ENCODE measurements at places on chromosomes 1 and 21.

GRCh38 chr1:34369701-34370455 is 193.2 kb downstream of the C1orf94 start:
- DNase-seq, result no peak

GRCh38 chr1:168833362-168833761 is 104.4 kb upstream of the DPT start:
- DNase-seq, result no peak

- no peak for DNase-seq
These were observed 171.6 kb upstream of the C1orf174 start for GRCh38 chr1:4071653-4072052.

- DNase-seq, result no peak
These were observed 16.9 kb upstream of the BCAR3 start for GRCh38 chr1:93698329-93699048.

DNA sequence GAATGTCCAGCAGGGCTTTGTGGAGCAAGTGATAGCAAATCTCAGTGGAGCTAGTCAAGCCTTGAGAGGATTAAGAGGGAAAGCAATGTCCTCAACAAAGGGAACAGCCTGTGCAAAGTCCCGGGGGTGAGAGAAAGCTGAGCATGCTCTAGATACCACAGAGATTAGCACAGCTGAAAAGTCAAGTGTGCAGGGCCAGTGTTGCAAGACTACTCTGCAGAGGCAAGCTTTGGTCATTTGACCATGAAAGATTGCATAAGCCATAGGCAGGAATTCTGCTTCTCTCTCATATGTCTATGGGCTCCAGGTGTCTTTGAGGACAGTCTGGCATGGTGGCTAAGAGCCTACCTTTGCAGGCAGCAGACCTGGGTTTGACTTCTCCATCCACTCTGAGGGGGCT is 181.0 kb upstream of the JUN start:
- DNase-seq, result peak; percentile 83

DNA sequence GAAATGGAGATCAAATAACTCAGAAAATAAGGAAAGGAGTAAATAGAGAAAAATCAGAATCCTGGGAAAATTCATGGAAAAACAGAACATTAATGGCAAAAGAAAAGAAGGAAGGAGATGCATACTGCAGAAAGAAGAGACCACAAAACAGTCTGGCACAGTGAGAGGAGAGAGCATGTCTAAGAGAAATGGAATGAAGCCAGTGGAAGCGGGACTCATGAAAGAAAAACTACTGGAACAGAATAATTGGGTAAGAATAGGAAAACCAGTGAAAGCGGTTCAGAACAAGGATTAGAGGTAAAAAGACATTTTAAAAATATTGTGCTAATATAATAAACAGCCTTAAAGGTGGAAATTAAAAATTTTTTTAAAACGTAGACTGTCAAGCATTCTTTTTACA is 93.6 kb upstream of the GREM2 start:
- DNase-seq, result no peak

DNA sequence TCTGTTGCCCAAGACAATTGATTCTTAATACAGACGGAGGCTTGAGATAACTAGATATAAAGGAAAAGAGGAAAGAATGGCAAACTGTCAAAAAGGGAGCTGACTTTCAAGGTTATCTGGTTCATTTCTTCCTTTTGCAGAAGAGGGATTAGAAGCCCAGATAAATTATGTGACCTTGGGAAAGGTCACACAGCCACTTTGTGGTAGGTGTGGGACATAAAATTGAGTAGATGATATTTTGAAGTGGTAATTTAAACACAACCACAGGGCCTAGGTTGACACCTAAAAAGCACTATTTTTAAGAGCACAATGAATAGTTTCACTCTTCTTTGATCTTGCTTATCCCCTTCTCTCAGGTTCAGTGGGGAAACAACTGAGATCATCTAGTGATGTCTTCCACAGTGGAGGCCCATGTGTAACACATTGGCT is 16.9 kb upstream of the KIAA0040 start:
- DNase-seq, result no peak

DNA sequence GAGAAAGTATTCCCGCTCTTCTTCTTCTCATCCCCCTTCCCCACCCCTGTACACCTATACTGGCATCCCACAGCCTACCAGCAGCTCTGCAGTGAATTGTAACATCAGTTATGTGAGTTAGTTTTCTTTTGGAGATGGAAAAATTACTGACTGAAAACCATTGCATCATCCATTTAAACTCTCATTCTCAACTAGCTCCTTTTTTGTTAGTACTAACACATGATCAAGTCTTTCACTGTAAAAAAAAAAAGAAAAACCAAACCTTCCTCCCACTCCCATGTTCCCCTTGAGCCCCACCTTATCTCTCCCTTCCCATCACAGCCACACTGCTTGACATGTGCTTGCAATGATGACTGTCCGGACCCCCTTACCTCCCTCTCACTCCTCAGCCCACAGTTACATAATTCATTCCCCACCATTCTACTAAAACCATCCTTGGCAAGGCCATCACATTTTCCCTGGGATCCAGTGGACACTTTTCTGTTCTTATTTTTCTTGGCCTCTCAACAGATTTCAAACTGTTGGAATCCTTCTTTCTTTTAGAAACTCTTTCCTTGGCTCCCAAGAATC is 23.2 kb upstream of the RAVER2 start:
- no peak for DNase-seq

- peak; percentile 32 for DNase-seq
These were observed 936 bp downstream of the ZBTB21 start for GRCh38 chr21:42009018-42009830.

DNA sequence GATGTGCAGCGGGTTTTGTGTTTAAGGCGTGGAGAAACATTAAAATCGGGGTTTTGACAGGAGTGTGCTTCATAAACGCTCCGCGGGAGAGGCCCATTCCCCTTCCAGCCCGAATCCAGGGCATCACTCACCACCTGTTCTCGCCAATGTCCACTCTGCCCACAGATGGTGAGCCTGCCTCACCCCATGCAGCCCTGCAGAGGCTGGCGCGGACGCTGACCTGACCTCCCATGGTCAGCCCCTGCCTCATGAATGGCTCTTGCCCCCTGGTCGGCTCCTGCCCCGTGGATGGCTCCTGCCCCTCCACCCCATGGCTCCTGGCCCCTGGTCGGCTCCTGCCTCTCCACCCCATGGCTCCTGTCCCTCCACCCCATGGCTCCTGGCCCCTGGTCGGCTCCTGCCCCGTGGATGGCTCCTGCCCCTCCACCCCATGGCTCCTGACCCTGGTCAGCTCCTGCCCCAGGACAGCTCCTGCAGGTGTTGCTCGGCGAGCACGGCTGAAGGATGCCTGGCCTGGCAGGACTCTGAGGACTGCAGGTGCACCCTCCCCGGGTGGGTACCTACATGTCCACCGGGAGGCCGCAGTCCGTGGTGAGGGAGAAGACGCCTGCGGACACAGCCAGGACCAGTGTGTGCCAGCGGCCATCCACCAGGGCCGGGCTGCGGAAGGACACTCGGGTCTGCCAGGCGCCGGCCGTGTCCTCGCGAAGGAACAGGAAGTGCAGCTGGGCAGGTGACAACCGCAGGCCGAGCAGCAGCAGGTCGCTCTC is 6.7 kb downstream of the KRTAP10-1 start:
- no peak for DNase-seq

- DNase-seq, result no peak
These were observed 35.0 kb upstream of the ROR1 start for GRCh38 chr1:63738772-63739171.

- DNase-seq, result peak; percentile 93
These were observed 26.6 kb downstream of the IL6R start for GRCh38 chr1:154431586-154432373.

All from inflammatory macrophage (primary cell).